Adipose tissue (tissue), 3 donors: ENCODE measurements at places on chromosomes 12 and 14. TPM values are rescaled to one million over a fixed set of nuclear protein-coding genes. Genes with fewer than 3 reads are reported as not detected.

Gene CATSPERB
- polyA plus RNA-seq: 0.45 TPM

Gene SLC17A8
- polyA plus RNA-seq: not detected

Gene ARG2
- polyA plus RNA-seq: 2.7 TPM

Gene PSMC6
- polyA plus RNA-seq: 53.8 TPM

Gene CHGA
- polyA plus RNA-seq: 0.67 TPM

Gene TAS2R43
- not detected for polyA plus RNA-seq

Gene VDR
- 1.5 TPM for polyA plus RNA-seq

Gene PIGH
- polyA plus RNA-seq: 12.5 TPM

Gene TBC1D30
- polyA plus RNA-seq: 9.8 TPM

Gene GZMB
- 2.0 TPM for polyA plus RNA-seq

Gene MUCL1
- not detected for polyA plus RNA-seq

Gene C12orf56
- not detected for polyA plus RNA-seq

Gene ADSS1
- 13.6 TPM for polyA plus RNA-seq

Gene HCAR1
- polyA plus RNA-seq: 3.0 TPM
